Left renal pelvis (tissue), 4 donors: ENCODE measurements at places on chromosomes 5 and 9. TPM values are rescaled to one million over a fixed set of nuclear protein-coding genes. Genes with fewer than 3 reads are reported as not detected.

Gene GLRA1
- not detected for polyA plus RNA-seq

Gene NSUN2
- 52.0 TPM for polyA plus RNA-seq

DNA sequence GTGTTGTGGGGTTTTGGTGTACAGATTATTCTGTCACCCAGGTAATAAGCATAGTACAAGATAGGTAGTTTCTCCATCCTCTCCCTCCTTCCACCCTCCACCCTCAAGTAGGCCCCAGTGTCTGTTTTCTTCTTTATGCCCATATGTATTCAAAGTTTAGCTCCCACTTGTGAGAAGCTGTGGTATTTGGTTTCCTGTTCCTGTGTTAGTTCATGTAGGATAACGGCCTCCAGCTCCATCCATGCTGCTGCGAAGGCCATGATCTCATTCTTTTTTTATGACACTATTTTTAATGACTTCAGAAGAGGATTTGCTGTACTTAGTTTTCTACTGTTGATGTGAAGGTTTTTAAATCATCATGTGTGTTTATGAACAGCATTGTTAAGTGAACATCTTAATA, 11.9 kb downstream of the CCDC180 start:
- no peak for DNase-seq

DNA sequence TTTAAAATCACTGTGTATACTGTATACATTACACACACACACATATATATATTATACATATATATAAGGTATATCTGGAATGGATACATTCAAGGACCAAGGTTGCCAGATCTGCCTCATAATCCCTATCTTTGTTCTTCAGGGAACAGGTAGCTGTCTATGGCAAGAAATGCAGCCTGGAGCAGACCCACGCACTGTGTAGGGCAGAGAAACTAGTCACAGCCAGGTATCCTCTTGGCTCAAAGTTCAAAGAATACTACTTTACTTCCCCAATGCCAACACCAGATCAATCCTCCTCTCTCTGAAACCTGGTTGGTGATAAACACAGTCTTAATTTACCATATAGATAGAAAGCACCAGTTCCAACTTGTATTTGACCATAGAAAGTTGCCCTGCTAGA, 313.6 kb downstream of the PRELID2 start:
- no peak for DNase-seq

GRCh38 chr5:39599721-39600431, 175.1 kb upstream of the DAB2 start:
- DNase-seq: no peak
